Posterior cingulate gyrus (tissue), 11 donors: ENCODE measurements at places on chromosomes 11 and 22.
A peak's percentile ranks its signal among the peaks of the same experiment; 100 is the strongest.

DNA sequence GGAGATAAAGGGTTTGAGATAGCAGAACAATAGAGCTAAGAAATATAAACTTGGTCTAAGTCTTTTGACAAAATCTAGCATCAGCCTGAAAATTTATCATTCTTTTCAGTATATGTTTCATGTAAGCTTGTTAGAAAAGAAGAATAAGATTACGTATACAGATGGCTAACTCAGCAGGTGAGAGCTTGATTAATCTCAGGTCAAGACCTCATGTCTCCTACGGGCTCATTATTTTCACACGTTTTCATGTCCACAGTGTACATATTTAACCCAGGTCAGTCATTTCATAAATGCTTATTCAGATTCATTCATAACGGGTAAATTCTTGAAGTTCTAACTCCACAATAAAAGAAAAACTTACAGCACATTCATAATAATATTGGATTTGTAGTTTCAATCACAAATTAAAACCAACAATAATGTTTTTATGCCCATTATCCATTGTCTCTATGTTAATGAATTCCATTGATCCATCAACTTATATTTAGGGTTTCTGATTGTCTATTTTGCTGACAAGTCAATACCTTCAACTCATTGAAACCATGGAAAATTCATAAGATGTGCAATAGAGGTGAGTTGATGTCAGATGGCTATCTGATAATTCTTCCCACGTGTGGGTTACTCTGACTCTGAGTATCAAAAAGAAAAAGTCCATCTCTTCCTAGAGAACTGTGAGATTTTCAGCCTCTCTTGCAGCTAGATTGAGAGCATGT lies 102.6 kb downstream of the CASP12 start:
- DNase-seq = no peak

- DNase-seq = peak; percentile 70
These were observed 67.0 kb downstream of the IGLL5 start for GRCh38 chr22:22954656-22955055.

DNA sequence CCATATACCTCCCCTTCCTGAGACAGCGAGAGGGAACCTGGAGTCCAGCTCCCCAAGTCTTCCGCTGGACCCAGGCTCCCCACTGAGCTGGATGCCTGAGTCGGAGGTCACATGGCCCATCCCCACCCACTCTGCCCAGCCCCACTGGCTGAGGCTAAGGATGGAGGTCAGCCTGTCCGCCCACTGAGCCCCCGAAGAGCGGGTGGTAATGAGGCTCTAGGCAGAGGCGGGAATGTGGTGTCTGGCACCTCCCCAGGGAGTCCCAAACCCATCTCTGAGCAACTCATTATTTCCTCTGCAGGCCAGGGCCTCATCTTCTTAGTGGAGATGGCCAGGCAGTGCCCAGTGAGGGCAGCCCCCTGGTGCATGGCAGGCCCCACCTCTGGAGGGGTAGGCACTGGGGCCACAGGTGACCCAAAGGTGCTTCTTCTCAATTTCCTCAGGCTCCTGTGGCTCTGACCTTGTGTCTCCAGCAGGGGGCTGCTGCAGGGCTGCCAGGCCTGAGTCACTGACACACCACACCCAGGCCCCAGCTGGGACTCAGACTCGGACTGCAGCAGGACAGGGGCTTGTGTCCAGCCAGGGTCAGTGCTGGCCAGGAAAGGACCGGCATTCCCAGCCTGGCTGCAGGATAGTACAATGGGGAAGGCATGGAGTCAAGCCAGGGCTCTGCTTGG lies 10.2 kb upstream of the PDE2A start:
- DNase-seq = no peak

DNA sequence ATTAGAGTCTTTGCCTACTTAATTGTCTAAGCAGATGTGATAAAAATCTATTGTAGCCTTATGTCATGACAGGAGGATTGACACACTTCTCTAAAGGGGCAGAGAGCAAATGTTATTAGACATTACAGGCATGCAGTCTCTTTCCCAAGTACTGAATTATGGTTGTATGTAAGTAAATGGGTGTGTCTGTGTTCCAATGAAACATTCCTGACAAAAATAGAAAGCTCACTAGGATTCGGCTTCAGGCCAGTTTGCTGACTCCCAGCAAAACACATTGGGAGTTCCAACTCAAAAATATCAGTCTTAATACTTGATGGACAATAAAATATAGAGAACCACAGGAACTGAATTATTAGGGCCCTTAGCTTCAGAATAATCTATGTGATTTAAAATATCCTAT lies 1480.4 kb downstream of the FAM181B start:
- no peak for DNase-seq

GRCh38 chr22:17922925-17923903 lies 101.1 kb downstream of the MICAL3 start:
- DNase-seq = no peak

- no peak for DNase-seq
These were observed 114.0 kb downstream of the ABTB2 start for GRCh38 chr11:34243600-34244464.

DNA sequence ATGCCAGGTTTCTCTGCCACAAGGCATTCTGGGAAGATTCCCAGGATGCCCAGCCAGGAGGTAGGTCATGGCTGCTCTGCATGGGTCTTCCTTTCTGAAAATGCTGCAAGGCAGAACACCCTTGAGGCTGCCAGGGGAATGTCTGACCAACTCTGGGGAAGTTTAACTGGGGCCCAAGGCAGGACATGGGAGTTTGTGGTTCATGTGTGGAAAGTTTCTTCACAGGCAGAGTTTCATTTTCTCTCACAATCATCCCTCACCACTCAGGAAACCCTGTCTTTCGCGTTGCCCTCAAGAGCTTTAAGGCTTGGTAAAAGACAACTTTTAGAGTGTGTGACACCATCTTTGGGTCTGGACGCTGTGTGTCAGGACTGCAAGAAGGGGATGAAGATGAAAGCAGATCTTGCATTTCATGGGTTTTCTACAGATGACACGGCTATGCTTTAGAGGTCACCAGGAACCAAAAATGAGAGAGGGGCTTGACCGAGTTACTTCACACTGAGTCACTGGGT lies 133.5 kb downstream of the CD44 start:
- DNase-seq = no peak

DNA sequence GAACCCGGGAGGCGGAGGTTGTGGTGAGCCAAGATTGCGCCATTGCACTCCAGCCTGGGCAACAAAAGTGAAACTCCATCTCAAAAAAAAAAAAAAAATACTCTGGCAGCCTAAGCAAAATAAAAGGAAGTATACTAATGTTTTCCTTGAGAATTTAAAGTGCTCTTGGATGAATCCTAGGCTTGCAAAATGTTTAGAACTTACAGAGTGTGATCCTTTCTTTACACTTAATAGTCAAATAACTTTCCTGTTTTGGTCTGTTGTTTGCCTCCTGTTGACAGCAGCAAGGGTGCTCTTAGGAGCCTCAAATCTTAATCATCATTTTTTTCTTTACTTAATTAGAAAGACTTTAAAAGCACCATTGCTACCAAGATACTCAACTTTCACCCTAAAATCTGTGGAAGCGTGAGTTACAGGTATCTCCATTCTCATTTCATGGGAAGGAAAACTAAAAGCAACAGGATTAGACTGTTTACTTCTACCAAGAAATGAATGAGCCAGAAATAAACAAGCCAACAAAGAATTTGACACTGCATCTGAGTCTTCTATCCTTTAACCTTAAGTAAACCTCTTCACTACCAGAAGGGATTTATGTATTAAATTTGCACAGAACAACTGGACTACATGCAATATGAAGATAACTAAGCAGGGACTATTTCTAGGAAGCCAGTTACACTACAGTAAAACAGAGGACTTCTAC lies 38.7 kb upstream of the CRTAM start:
- DNase-seq = no peak

GRCh38 chr11:86244063-86244521 lies 461 bp upstream of the EED start:
- peak; percentile 82 for DNase-seq

GRCh38 chr11:69241844-69242243 lies 52.1 kb upstream of the MYEOV start:
- DNase-seq = no peak

DNA sequence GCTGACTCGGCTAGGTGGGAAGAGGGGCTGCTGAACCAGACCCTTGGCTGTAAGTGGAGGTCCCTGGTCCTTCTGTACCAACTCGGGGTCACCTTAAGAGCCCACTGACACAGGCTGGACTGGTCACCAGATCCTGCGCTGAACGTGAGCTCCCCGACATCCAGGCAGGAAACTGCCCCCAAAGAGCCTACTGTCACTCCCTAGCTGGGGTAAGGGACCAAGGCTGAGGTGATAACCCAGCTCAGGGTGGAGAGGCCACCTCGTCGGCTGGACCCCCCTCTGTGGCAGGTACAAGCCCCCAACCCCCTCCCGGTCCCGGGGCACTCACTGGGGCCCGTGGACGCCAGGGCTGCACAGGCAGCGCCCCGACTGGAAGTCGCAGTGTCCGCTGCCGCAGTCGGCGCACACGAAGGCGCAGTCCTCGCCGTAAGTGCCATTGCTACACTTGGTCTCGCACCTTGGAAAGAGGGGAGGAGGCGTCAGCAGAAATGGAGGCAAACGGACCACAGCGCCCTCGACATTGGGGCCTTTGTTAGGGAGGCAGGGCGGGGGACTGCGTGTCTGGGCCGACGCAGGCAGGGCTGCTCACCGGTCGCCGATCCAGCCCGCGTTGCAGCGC lies 7.4 kb downstream of the SCARF2 start:
- no peak for DNase-seq

DNA sequence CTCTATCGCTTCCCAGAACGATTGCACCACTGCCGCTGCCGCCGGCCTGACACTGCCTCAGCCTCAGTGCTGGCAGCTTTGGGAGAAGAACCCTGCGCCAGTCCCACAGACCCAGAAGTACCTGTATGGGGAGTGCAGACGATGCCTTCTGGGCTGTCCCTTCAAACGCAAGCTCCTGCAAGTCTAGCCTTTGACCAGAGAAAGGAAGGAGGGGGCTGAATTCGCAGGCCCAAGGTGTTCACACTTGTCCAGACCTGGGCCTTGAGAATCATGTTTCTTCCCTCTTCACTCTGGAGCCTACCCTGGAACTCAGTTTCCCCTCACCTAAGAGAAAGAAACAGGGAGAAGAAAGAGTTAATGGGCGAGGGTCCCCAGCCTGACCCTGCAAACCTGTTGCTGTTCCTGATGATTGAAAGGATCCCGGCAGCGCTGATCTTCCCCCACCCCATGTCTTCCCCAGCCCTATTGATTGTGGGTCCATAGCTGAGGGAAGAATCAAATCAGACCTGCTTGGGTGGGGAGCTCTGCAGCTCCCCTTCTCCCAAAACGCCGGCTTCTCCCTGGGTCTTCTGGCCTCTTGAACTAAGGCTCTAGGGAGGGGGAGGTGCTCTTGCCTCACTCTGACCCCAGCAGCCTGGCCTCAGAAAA lies 786 bp upstream of the MCAM start:
- DNase-seq = peak; percentile 71

- DNase-seq = no peak
These were observed 3.2 kb upstream of the PRR5 start for GRCh38 chr22:44698531-44699421.

GRCh38 chr11:102139081-102139498 lies 28.8 kb downstream of the YAP1 start:
- DNase-seq = no peak

DNA sequence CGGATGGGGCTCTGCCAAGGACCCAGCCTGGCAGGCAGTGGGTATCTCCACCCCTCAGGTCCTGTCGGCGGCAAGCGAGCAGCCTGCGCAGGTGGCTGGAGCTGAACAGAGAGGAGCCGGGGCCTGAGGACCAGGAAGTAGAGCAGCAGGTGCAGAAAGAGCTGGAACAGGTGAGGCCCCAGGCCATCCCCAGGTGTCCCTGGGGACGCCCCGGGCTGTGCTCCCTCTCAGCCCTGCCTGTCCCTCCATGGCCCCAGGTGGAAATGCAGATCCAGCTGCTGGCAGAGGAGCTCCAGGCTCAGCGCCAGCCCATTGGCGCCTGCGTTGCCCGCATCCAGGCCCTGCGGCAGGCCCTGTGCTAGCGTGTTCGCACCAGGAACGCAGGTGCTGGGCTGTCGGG lies 44.0 kb downstream of the PISD start:
- DNase-seq = no peak

DNA sequence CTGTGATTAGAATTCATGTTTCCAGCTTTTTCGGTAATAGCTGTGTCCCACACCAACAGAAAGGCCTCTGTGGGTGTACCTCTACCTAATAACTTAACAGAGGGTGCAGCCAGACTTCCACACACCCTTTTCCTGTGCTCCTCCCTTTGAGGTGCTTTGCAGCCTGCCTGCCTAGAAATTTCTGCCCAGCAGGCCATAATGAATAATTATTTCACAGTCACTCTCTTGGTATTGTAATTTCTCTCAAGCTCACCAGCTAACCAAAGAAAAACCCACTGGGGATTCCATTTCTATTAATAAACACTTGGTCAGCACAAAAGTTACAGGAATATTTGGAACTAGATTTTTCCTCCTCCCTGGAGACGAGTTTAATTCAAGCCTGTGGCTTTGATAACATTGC lies 13.3 kb downstream of the WT1 start:
- DNase-seq = no peak
